Urinary bladder (tissue), 4 donors: ENCODE measurements at places on chromosomes 1 and 21. TPM values are rescaled to one million over a fixed set of nuclear protein-coding genes. Genes with fewer than 3 reads are reported as not detected.

DNA sequence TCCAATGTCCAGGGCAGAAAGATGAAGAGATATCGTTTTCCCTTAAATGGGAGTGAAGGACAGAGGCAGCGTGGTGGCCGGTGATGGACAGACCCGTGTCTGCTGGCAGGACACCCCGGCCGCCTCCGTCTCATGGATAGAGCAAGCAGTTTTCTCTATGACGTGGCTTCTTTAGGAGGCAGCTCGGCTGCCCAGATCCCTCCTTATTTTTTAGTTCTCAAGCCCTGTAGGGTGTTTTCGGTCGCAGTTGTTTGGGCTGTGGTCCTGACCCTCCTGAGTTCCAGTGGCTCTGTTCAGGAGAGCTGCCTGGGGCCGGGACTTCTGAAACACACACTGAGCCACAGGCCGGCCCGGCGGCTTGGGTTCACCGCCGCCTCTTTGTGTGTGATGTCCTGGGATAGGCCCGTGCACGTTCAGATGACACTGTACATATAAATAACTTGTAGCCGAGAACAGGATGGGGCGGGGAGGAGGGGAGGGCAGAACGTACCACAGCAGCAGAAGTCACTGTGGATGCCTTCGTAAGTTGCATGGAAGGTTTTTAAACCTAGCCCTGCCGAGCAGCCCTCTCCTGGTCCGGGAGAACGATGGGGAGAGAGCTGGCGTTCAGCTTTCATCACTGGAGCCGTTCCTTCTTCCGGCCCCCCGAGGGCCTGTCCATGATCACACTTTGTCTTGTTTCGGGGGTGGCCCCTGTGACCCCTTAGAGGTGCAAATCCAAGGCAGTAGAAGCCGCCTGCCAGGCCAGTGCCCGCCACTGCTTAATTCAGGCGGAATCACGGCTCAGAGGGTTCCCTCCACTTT, 65.2 kb downstream of the SIK1 start:
- DNase-seq: peak; percentile 53

- no peak for DNase-seq
Measured at GRCh38 chr1:111878649-111879048, 110.8 kb downstream of the KCND3 start.

- no peak for DNase-seq
Measured at GRCh38 chr1:180173451-180173850, 18.8 kb downstream of the QSOX1 start.

DNA sequence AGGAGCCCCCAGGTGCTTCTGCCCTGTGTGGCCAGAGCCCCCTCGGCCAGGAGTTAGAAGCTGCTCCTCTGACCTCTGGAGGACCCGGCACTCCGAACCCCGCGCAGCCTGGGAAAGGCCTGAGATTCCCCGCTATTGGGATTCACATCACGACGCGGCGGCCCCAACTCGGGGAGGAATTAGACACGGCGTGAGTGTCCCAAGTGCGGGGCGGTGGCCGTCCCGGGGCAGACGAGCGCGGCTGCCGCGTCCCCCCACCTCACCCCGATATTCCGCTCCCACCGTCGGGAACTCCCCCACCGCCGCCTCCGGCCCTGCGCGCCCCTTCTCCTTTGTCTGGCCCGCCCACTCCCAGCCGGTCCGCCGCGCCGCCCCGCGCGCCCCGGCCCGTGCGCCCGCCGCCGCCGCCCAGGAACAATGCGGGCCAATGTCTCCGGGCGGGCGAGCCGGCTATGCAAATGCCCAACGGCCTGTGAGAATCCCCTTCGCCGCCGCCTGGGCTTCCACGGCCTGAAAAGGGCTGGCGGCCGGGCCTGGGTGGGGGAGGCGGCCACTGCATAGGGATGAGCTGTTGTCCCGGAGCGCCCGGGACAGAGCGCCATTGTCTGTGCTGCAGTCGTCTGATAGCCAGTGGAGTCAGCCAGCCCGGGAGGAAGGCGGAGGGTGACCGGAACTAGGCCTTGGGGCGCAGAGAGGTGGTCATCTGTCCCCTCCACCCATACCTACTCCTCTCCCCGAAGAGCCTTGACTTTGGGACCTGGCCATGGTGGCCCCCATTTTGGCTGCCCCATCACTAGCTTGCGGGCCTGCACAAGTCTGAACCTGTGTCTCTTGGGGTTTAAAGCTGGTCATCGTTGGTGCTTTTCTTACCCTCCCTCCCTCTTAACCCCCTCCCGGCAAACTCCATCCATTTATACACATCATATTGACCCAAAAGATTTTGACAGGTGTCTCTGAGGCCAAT, 19.4 kb downstream of the RHBG start:
- DNase-seq: no peak

DNA sequence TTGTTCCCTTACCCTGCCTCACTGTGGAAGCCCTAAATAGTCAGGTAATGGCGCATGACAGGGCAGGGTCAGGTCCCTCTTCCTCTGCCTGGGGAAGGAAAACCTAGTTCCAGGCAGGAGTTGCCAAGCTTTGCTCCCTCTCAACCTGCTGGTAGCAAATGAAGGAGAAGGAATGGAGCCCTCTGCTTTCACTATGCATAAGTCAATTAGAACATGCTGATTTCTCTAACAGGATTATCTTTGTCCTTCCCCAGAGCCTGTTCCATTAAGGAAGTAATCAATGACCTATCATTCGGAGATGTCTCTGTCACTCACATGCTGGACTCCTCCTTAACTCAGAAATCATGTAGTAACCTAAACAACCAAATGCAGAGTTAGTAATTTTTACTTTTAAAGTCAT, 161.8 kb upstream of the NFIA start:
- DNase-seq: no peak

- no peak for DNase-seq
Measured at GRCh38 chr1:206738370-206739366, 31.9 kb upstream of the IL19 start.

DNA sequence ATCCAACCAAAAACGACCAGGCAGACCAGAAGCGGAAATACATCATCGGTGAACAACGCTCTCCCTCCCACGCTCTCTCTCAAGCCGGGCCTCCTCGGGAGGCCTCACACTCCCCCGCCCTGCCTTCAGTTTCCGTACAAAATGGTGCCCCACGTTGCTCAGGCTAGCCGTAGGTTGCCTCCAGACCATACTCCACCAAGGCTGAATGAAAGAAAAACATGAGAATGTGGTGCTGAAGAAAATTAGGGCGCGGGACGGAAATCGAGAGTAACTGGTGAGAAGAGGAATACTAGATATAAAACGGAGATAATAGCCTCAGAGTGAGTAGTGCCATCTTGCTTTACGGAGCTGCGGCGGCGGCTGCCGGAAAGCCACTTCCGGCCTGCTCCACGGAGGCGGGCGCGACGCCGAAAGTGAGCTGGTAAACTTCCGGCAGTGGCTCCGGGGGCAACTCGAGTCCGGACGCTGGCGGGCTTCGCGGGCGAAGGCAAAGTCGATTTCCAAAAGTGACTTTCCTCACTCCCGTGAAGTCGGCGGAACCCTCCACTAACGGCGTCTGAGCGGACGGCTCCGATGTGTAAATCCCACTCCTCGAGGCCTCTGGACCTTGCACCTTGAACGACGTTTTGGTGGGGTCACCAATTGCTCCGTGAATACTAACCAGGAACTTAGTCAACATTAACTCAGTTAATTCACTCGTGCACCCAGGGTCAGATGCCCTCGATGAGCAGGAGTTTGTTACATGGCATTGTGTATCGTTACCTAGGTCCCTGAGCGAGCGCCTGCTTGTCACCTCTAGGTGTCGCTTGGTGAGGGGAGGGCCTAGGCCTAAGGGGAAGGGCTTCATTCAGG, at the start of gene SH3BP5L:
Gene SH3BP5L, minus strand, starts transcription at position 7 of the 852 bp plus-strand sequence. CDS start 980 bp downstream, outside the sequence.
- peak; percentile 96 for DNase-seq

GRCh38 chr1:183812686-183813569, 8.0 kb downstream of the RGL1 start:
- DNase-seq: no peak

DNA sequence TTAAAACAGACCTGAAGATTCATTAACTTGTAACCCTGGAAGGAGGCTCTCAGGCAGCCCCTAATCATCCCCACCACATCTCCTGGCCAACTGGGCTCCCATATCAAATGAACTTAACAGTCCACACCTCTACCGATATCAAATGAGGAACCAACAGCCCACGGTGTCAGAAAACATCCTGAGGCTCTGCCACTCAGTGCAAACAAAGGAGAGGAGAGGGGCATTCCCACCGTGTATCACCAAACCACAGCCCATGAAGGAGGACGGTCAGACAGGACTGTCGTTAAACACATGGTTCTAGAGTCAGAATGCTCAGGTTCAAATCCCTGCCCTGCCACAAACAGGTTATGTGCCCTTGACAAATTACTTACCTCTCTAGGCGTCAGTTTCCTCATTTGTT, 52.5 kb downstream of the ERI3 start:
- DNase-seq: no peak

- no peak for DNase-seq
Measured at GRCh38 chr1:226943156-226943555, 3.1 kb downstream of the COQ8A start.

DNA sequence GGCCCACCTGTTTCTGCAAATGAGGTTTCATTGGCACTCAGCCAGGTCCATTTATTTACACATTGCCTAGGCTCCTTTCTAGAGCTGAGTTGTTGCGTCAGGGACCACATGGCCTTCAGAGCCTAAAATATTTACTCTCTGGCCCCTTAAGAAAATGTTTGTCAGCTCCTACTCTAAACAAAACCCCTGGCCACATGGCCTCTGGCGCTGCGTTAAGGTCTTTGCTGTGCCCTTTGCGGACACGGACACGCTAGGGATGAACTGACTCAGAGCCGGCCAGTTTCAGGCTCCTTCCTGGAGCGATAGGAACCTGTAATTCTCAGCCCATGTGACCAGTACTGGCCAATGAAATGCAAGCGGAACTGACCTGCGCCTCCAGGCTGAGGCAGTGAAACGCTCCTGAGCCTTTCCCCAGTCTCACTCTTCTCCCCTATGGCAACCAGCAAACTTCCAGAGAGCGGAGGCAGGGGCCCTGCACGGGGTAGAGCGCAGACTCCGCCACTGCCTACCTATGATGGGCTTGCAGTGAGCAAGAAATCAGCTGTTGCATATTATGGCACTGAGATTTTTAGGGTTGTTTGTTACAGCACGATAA, 160.3 kb downstream of the ETS2 start:
- no peak for DNase-seq

- DNase-seq: no peak
Measured at GRCh38 chr1:9881838-9882249, 28.2 kb downstream of the CTNNBIP1 start.

DNA sequence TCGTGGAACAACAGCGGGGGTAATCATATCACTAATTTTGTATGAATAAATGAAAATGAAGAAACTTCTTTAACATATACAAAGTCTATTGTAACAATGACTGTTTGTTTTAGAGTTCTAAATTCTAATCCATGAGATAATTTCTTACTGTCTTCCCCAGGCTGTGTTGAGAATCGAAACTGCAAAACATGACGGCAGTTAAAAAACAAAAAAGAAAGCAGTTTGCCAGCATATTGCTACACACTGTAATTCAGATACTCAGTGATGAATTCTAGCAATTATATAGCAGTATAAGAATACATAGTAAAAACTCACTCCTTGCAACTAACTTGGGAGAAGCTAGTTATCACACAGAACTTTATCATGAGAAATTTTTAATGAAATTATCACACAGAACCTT, 22.1 kb downstream of the INSL5 start:
- DNase-seq: no peak

DNA sequence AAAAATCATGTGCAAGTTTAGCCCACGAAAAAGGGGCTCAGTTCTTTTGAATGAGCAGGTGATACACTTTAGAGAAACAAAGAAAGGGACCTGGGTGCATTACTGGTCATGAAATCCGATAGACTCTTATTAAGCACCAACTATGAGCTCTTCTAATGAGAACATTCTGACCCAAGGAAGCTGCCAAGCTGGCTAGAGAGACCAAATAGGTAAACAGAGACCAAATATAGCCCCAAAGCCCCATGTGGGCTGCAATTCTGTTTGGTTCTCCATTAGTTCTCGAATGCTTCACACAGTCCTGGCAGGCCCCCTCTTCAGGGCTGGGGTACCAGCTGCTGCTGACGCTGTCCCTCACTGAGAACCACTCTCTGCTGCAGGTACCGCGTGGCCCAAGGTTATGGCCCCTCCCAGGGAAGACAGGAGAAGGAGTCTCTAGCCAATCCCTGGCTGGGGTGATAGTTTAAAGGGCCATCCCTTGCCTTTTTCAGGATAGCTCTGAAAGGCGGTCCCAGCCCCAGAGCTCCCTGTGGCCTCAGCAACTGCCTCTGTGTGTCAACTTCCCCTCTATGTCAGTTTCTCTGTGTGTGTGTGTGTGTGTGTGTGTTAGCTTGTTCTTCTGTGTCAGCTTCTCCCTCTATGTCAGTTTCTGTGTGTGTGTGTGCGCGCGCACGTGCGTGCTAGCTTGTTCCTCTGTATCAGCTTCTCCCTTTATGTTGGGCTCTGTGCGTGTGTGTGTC, 7.1 kb upstream of the UBXN10 start:
- DNase-seq: no peak

GRCh38 chr1:220696863-220697231, 6.7 kb downstream of the C1orf115 start:
- no peak for DNase-seq

DNA sequence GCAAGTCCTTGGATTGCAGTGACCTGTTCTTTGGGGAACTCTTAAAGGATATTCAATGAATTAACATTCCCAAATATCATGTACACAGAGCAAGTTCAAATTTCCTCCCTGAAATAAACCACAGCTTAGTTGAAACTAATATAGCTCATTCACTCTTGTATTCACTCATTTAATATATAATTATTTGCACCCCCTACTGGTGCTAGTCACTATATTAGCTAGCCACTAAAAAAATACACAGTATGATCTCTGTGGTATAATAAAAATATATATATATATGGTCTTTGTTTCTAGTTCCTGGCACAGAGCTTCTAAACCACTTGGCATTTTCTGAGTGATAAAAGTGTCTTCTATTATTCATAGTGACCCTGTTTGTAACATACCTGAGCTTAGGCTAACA, 177.3 kb upstream of the LYPLAL1 start:
- no peak for DNase-seq

DNA sequence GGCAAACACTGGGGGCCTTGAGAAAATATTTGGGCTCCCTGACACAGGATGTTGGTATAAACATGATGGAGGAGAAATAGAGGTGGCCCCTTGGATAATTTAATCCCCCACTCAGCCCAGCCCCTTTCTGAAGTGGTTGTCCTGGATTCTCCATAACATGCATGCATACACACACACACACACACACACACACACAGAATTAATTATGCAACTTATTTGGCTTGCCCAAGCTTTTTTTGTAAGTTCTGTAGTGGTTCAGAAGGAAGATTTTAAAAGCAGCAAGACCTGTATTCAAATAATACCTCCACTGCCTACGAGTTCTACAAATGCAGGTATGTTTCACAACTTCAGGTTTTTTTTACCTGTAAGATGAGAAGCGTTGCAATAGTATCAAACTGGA, 15.0 kb downstream of the ATF3 start:
- no peak for DNase-seq

ALX3 gene
- 0.21 TPM for total RNA-seq

HTR6 gene
- not detected for total RNA-seq

GPR37L1 gene
- total RNA-seq: 0.05 TPM

LAMC2 gene
- 4.3 TPM for total RNA-seq

VSIG8 gene
- total RNA-seq: not detected

PFKFB2 gene
- total RNA-seq: 9.3 TPM

LENEP gene
- not detected for total RNA-seq

AGBL4 gene
- 0.37 TPM for total RNA-seq
